Tibial nerve (tissue), 4 donors: ENCODE measurements at places on chromosomes 13 and 19.
A peak's percentile ranks its signal among the peaks of the same experiment; 100 is the strongest.

- no peaks in the 10 kb centered on the region for H3K36me3 ChIP-seq
- H3K27ac ChIP-seq, result no peak overlapping the region
- H3K4me1 ChIP-seq, result no peaks in the 10 kb centered on the region
- no peak overlapping the region for H3K4me3 ChIP-seq
Observed at GRCh38 chr19:7975037-7975436, 30.4 kb downstream of the ELAVL1 start.

- no peaks in the 10 kb centered on the region for H3K4me1 ChIP-seq
- no peak overlapping the region for H3K27ac ChIP-seq
- DNase-seq, result no peak
- H3K27me3 ChIP-seq, result no peaks in the 10 kb centered on the region
- no peak overlapping the region for H3K4me3 ChIP-seq
- H3K36me3 ChIP-seq, result peaks cover 23% of the 10 kb centered on the region
Observed at GRCh38 chr19:7982103-7982502, 23.3 kb downstream of the ELAVL1 start.

- peaks cover 11% of the 10 kb centered on the region for H3K4me1 ChIP-seq
- no peak overlapping the region for H3K27ac ChIP-seq
- DNase-seq, result no peak
- H3K27me3 ChIP-seq, result no peaks in the 10 kb centered on the region
Observed at GRCh38 chr19:4345342-4346019, 2.1 kb downstream of the MPND start.

DNA sequence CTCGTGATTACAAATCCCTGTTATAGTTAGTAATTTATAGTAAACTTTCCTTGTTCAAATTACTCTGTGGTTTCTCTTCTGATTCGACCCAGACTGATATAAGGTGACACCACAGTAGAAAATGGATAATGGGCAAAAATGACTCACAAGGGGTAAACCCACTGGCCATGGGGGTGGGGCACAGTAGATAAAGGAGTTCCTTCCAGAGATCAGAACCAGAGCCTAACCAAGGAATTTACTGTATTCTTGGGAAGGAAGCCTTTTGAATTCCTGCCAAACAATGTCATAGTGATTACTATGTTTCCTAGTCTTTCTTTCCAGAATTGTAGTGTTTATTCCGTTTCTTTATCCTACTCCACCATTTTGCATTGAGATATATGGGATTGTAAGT, 21.9 kb downstream of the MIR17HG start:
- DNase-seq, result no peak
- no peaks in the 10 kb centered on the region for H3K27me3 ChIP-seq

DNA sequence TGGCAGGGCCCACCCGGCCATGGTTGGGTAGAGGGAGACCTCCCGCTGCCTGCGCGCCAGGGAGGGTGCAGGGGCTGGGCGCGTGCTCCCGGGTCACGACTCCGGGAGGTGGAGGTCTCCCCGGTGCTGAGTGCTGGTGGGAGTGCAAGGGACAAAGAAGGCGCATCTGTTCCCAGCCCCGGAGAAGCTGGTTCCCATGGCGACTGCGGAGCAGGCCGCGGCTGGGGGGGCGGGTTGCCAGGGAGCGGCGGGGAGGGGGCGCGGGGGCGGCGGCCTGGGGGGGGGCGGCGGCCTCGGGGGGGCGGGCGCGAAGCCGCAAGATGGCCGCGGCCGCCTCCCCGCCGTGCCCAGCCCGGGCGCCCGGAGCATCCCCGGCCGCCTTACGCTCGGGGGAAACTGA, 1.2 kb downstream of the CBARP start:
- no peaks in the 10 kb centered on the region for H3K27me3 ChIP-seq
- no peak for DNase-seq
- peak overlapping the region; percentile 56 for H3K27ac ChIP-seq
- no peaks in the 10 kb centered on the region for H3K36me3 ChIP-seq

DNA sequence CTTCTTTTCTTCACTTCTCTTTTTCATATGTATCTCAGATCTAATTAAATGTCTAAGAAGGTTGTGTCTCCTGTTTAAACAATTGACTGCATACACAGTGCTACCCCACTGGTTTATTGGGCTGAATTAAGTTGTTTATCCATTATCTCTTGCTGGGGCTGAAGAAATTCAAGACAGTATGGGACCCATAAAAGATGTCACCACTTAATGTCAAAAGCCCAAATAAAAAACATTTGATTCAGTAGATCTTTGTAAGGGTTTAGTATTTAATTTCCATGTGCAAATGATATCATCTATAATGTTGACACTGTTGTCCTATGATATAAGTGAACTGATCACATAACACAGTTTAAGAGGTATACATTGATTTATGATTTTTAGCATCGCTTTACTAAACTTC, 1431.9 kb upstream of the PCDH20 start:
- no peak overlapping the region for H3K27ac ChIP-seq
- no peak for DNase-seq
- no peak overlapping the region for H3K4me3 ChIP-seq
- no peaks in the 10 kb centered on the region for H3K27me3 ChIP-seq
- no peaks in the 10 kb centered on the region for H3K4me1 ChIP-seq

DNA sequence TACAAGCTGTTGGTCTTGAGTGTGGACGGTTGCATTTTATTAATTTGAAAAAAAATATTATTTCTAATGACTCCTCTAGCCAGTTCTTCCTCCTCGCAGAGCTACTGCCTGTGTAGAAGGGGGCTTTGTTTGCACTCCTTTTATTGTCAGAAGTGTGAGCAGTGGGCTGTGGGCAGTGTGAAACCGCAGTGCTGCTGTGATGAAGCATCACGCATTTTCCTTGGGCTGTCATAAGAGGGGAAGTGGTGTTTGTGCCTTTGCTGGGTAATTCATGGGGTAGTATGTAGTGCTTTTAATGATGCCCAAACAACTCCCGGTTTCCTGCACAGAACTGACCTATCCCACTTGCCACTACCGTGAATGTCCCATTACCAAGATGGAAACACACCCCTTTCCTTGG, 357.3 kb downstream of the ZNF536 start:
- no peak for DNase-seq
- H3K27ac ChIP-seq, result no peak overlapping the region
- no peaks in the 10 kb centered on the region for H3K4me1 ChIP-seq

DNA sequence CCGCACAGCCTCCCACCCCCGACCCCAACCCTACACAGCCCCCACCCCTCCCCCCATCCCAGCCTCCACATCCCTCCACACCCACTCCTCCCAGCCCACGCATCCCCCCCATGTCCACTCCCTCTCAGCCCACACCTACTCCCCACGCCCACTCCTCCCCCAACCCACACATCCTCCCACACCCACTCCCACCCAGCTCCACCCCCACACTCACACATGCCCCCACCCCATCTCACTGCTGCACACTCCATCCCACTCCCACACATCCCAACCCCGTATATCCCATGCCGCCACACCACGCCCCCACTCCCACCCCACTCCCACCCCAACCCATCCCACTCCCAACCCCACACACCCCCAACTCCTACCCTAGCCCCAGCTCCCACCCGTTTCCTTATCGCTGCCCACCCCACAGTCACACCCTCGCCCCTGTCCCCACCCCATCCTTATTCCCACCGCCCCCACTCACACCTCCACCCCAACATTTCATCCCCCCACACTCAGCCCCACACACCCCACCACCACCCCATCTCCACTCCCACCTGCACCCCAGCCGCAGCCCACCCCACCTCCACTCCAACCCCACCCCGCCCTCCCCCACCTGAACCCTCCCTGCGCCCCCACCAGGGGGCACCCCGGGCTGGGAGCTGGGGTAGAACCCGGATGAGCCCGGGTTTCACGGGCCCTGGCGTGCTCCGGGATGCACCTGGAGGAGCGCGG, 809 bp downstream of the TDRD12 start:
- H3K4me3 ChIP-seq, result no peak overlapping the region
- H3K27me3 ChIP-seq, result no peaks in the 10 kb centered on the region
- no peak for DNase-seq
- H3K27ac ChIP-seq, result no peak overlapping the region
- no peaks in the 10 kb centered on the region for H3K36me3 ChIP-seq
- no peaks in the 10 kb centered on the region for H3K4me1 ChIP-seq

GRCh38 chr19:38315657-38316476, at the start of gene YIF1B:
TSS of gene YIF1B (minus strand) at chr19:38315947. CDS start at chr19:38315917, 30 bp downstream.
- H3K36me3 ChIP-seq, result no peaks in the 10 kb centered on the region
- H3K27ac ChIP-seq, result peak within 1 kb of the TSS; percentile 89
- peak within 1 kb of the TSS; percentile 52 for H3K4me3 ChIP-seq
- peaks cover 20% of the 10 kb centered on the region for H3K4me1 ChIP-seq
- peak; percentile 92 for DNase-seq
- no peaks in the 10 kb centered on the region for H3K27me3 ChIP-seq

DNA sequence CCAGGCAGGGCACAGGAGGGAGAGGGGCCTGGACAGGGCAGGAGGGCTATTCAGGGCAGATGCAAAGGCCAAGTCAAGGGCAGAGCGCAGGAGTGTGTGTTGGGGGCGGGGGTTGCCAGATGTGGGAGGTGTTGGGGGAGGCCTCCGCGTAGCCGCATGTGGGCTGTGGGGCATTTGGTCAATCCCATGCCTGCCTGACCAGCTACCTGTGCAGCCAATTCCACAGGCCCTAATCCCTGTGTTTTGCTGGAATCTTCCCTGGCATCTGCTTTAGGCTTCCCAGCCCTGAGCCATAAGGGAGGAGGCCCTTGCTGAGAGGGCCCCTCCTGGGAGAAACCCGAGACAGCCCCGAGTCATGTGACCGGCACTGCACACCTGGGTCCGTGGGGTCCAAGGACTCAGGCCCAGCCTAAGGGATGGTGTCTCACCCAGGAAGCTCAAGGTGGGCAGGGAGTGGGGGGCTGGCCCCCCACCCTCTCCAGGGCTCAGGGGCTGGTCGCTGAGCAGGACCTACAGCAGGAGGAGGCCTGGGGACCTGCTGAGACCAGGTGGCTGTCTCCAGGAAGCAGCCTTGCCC, 20.3 kb downstream of the RFX1 start:
- no peak overlapping the region for H3K4me3 ChIP-seq
- peak overlapping the region; percentile 89 for H3K27ac ChIP-seq
- H3K27me3 ChIP-seq, result no peaks in the 10 kb centered on the region
- DNase-seq, result no peak
- H3K36me3 ChIP-seq, result no peaks in the 10 kb centered on the region
- peaks cover 44% of the 10 kb centered on the region for H3K4me1 ChIP-seq

DNA sequence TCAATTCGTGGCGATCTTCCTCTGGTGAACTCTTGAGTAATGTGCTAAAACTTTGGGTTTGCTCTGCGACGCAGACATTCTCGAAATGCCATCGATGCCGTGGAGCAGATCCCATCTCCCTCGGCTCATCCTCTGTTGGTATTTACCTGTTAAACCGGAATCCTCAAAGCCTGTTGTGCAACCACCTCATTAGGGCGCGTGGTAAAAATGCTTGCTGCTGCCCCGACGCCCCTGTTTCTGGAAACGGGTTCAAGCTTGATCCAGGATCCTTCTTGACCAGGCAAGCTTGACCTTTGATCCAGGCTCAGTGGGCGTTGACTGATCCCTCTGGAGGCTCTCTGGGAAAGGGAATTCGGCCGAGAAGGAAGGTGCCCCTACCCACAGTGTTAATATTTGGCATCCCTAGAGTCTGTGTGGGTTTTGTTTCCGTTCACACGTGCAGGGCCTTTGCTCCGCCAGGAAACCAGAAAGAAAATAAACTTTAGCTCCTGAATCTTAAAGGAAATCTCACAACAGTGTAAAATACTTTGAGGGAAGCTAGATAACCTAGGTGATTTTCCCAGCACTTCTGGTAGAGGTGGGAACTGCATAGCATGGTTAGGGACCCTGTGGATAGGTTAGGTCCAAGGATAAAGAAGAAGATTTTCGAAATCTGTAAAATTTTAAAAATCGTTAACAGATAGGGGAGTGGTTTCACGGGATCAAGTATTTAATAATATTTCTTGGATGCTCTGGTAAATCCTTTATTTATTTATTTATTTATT, 1.1 kb downstream of the LSM14A start:
- peak overlapping the region; percentile 98 for H3K27ac ChIP-seq
- peak; percentile 19 for DNase-seq
- H3K36me3 ChIP-seq, result no peaks in the 10 kb centered on the region
- H3K4me1 ChIP-seq, result peaks cover 61% of the 10 kb centered on the region
